ENCODE measurements at places on chromosomes 2 and 18.

- no peak for DNase-seq
Measured at GRCh38 chr2:230410861-230411569, 5.0 kb upstream of the SP100 start.

DNA sequence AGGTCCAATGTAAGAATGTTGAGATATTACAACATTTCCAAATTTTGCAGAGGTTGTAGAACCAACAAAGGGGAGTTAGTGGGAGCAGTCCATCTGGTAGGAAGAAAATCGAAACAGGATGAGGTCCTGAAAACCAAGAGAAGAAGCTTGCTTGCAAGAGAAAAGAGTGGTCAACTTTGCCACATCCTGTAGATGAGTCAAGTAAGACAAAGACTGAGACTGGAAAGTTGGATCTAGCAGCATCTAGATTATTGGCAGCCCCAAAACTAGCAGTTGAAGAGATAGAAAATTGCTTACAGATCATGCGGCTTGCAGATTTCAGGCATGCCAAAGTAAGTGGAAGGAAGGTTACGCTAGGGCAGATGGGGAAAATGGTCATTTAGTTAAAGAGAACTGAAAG, 378.9 kb downstream of the GRB14 start:
- no peak for DNase-seq

DNA sequence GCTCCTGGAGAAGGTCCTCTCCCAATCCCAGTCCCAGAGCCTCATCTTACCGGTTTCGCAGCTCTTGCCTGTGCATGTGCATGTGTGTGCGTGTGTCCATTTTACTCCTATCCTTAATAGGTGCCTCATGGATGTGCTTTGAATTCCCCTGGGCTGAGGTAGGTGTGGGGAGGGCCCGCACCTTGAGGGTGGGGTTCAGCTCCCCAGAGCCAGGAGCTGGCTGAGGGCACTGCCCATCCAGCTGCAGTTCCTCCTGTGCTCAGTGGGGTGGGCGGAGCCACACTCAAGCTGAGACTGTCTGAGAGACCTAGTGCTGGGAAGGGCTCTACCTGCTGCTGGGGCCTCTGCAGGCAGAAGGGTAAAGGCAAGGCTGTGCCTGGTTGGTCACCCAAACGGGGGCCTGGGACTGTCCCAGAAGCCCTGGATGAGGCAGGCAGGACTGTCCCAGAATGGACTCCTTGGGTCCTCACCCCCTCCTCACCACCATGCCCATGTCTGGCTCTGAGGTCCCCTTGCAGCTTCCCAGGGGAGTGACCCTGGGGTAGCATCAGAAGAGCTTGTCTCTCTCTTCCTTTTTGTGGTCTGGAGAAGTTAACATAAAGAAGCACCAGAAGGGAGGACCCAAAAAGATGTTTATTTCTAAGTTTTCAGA, 8.9 kb downstream of the GDF7 start:
- no peak for DNase-seq

- DNase-seq: no peak
Measured at GRCh38 chr18:25029802-25030201, 322.2 kb downstream of the ZNF521 start.

DNA sequence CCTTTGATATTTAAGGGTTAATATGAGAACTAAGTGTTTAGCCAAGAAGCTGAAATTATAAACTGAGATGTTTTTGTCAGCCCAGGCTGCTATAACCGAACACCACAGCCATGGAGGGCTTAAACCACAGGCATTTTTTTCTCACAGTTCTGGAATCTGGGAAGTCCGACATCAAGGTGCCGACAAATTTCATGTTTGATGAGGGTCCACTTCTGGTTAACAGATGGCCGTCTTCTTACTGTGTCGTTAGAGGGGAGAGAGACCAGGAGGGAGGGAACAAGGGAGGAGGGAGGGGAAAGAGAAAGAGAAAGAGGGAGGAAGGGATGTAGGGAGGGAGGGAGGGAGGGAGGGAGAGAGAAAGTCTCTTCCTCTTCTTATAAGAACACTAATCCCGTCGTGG, 6.5 kb upstream of the CNDP2 start:
- DNase-seq: peak; percentile 49

- no peak for DNase-seq
Measured at GRCh38 chr2:68770271-68771111, 35.9 kb downstream of the ARHGAP25 start.

DNA sequence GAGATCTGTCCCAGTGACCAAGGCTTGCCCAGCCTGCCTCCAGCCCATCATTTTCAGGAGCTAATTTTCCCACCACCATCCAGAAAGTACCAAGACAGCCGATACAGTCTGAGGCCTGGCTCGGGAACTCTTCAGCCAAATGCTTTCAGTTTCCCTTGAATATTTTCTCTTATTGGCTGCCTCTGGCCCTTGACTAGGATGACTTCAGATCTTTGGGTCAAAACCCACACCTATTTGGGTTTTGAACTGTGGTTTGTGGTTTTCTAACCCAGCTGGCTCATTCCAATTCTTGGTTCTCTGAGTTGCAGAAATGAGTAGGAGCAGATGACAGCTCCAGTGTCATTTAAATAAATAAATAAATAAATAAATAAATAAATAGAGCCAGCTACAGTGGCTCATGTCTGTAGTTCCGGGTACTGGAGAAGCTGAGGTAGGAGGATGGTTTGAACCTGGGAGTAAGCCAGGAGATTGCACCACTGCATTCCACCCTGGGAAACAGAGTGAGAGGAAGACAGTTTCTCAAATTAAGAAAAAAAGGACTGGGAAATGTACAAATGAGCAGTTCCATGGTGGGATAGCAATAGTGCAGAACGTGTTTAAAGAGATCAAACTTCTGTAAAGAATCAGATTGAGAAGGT, 465.0 kb upstream of the SOX11 start:
- no peak for DNase-seq

GRCh38 chr2:43210467-43211303, 15.7 kb downstream of the ZFP36L2 start:
- peak; percentile 70 for DNase-seq

DNA sequence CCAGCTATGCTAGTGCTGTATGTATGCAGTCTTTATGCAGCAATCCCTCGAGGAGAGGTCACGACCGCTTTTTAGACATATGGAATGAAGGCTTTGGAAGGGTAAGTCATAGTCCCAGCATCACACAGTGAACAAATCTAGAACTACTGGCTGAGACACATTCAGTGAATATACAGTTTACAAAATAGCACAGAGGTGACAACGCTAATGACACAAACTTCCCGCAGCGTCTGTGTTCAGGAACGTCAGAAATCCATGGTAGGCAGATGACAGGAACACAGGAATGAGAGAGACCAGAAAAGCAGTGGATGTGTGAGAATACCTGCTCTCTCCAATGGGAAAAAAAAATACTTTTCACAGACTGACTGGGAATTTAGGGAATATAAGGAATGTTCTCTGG, 29.6 kb downstream of the CABYR start:
- DNase-seq: no peak

DNA sequence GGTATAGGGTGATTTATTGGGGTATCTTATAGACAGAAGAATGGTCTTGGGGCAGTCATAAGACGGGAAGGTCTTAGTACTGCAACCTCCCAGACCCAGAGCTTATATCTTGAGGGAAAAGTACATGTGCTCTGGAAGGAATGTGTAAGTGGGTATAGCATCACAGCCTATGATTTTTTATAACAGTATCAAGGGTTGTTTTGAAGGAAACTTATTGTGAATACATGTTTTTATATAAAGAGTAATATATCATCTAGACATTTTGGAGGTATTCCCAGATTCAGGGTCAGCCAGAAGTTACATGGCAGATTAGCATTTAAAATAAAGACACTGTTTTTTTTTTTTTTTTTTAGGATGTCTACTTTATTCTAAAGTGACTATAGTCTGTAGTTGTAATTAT, 47.6 kb upstream of the STON1 start:
- DNase-seq: peak; percentile 70

DNA sequence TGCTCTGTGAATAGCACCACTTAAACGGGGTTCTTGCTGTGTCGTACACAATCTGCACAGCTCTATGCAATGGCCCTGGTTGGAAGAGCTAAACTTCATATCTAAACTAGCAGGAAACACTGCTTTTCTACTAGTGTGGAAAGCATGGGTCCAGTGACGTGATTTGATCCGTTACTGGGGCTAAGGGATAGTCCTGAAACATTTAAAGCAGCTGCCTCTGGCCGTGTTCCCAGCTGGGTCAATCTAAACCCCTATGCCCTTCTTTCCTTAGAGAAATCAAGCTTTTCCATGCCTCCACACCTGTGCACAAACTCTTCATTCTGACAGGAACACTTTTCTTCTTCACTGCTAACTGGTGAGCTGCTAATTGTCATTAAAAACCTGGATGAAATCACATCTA, 5.4 kb upstream of the IGFBP5 start:
- DNase-seq: no peak

- DNase-seq: no peak
Measured at GRCh38 chr2:157864857-157865430, 11.2 kb downstream of the ACVR1 start.
